ENCODE measurements at places on chromosomes 12 and 14. TPM values are rescaled to one million over a fixed set of nuclear protein-coding genes. Genes with fewer than 3 reads are reported as not detected.

DNA sequence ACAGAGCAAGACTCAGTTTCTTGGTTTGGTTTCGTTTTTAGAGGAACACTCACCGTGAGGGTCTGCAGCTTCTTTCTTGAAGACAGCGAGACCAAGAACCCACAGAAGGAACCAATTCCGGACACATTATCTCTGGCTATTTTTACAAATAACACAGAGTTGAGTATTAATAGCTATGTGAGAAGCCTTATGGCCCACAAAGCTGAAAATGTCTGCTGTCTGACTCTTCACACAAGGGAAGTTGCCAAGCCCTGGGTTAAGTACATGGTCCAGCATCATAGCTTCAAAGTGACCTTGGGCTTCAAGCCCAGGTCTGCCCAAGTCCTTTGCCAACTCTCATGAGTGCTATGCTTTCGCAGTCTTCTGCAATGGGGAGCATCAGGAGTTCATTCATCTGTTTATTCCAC lies 2.6 kb upstream of the LGMN start:
- DNase-seq: peak; percentile 56

- DNase-seq: no peak
Measured at GRCh38 chr12:4288296-4289131, 15.0 kb downstream of the CCND2 start.

GRCh38 chr12:124875803-124876132 lies 12.1 kb upstream of the SCARB1 start:
- peak; percentile 0 for DNase-seq

GRCh38 chr14:104110491-104111209 lies 25.1 kb downstream of the ASPG start:
- peak; percentile 39 for DNase-seq

GRCh38 chr12:75790219-75790618 lies 241.4 kb downstream of the PHLDA1 start:
- no peak for DNase-seq

- no peak for DNase-seq
Measured at GRCh38 chr12:123996581-123996980, 23.6 kb downstream of the ZNF664 start.

DNA sequence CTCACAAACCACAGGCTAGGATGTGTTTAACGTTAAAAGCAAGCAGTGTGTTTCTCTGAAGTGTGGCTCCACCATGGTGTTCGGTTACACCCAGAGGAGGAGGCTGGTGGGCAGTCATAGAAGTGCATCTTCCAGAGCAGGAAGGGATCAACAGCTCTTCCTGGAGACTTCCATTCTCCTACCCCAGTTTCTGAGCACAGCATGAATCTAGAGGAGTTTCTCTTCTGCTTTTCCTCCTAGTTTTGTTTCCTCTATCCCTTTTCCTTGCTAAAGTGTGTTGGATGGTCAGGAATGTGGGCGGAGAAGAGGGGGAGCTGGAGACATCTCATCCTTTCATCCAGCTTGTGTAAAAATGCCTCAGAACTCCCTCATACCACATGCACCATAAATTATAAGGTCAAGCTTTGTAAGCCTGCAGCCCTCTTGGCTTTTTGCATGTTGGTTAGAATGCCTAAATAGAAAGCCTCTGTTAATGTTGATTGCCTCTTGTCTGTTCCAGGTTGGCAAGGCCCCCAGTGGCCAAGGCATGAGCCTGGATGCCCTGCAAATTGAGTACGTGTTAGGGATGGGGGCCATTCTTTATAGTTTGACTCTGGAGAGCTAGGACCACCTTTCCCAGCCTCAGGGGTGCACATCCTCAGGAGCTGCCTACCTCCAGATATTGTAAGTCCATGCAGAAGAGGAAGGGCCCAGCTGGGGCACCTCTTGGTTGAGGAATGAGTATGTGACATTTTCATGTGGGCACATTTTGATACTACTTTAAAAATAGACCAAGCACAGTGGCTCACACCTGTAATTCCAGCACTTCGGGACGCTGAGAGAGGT lies 4.0 kb upstream of the CKAP4 start:
- DNase-seq: no peak

- peak; percentile 84 for DNase-seq
Measured at GRCh38 chr12:64780531-64781279, 21.5 kb upstream of the GNS start.

DNA sequence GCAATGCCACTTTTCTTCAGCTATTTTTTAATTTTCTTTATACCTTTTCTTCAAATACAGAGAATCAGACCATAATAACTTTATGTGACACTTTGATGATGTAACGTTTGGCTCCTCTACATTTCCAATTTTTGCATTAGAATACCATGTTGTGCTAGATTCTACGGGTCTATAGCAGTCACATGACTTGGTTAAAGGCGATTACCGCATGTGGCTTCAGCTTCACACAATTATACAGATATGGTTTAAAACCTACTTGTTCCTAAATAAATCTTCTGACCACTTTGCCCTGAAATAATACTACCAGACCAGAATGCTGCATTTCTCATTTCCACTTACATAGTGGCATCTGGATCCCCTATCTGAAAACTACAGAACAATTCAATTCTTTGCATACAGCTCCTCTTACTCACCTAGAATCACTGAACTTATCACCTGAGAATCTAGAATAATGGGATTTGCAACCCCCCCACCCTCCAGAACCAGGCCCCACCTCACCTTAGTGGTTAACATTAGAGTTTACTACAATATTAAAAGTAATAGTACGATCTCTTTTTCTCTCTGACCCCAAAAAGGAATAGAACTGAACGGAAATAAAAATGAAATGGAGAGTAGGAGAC lies 1.3 kb downstream of the MAX start:
- DNase-seq: no peak

GRCh38 chr14:93008381-93008780 lies 85.4 kb downstream of the CHGA start:
- peak; percentile 81 for DNase-seq

- no peak for DNase-seq
Measured at GRCh38 chr12:132012919-132013568, 63.3 kb downstream of the EP400 start.

DNA sequence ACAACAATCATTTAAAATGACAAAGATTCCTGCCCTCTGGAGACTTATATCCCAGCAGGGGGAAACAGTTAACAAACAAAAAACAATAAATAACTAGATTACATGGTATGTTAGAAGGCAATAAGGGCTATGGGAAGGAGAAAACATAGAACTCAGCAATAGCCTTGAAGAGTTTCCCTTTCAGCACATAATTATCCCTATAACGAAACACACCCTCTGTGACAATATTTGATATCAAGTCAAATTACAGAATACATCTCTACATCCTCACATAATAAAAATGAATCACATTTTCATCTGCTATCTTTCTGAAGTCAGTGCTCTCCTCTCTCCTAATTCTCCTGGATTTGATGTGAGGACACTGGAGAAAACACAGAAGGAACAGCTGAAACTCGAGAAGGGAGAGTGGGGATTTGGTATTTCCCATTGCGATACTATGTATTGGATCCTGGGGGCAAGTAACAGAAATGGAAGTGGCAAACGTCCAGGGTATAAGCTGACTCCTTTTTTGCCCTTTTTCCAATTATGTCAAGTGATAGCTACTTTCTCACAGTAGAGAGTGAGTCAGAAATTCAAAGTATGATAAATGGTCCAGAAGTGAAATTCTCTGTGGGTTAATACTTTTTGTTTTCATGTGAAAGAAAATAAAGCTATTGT lies 9.7 kb upstream of the PTGER2 start:
- no peak for DNase-seq

- DNase-seq: no peak
Measured at GRCh38 chr12:109047081-109047805, 5.1 kb upstream of the USP30 start.

- peak; percentile 95 for DNase-seq
Measured at GRCh38 chr12:96233939-96234461, 39.8 kb downstream of the ELK3 start.

DNA sequence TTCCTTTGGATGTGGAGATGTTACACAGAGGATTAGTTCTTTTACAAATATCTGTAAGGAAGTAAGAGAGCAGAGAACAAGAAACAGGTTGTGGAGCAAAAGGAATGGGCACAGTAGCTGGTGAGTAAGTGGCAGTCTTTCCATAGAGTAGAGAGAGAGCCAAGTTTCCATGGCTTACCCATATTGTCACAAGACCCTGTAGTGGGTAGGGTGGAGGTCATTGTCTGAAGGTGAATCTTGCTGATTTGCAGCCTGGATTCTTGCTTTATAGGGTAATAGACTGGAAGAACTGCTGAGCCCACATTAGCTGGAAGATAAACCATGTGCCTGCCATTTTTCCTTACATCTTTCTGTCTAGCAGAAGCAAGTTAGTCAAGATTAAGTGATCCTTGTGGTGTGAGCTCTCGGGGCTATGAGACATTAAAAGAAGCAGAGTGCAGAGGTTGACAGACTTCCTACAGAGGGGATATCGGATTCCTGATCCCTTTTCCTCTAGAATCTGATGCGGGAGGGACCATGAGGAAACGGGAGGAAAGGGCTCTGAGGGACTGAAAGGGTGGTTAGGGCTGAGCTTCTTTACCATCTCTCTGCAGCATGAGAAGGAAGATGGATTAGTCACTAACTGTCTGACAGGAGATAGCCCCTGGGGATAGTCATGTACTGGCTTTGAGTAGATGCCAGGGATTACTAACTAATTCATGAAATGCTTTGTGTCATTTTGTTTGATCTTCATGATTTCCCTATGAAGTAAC lies 44.0 kb upstream of the LRTM2 start:
- DNase-seq: no peak

DNA sequence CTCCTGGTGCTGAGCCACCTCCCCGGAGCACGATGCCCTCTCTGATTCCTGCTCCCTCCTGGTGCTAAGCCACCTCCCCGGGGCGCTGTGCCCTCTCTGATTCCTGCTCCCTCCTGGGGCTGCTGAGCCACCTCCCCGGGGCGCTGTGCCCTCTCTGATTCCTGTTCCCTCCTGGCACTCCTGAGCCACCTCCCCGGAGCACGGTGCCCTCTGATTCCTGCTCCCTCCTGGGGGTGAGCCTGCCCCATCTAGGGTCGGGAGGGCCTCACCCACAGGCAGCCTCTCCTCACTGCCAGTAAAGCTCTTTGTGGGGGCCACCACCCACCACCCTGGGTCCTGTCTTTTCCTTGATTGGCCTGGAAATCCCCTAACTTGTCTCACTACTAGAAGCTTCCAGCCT lies 327.6 kb upstream of the SFSWAP start:
- no peak for DNase-seq

- no peak for DNase-seq
Measured at GRCh38 chr14:49961270-49962222, 68.7 kb downstream of the ARF6 start.

DNA sequence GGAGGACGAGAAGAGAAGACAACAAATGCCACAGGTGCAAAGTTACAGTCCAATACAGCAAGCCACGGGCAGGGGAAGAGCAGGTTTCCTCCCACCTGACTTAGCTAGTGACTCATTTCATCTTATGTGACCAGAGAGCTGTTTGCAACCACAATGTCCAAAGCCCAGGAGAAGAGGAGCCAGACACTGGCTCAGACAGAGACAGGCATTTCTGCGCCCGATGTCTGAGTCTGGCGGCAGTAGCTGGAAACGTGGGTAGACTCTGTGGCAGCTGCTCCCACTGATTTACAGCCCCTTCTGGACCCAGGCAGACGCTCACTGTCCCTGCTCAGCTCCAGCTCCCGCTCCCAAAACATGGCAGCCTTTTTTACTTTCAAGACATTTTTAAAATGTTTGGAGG lies 60.0 kb downstream of the CHGA start:
- DNase-seq: peak; percentile 14

DNA sequence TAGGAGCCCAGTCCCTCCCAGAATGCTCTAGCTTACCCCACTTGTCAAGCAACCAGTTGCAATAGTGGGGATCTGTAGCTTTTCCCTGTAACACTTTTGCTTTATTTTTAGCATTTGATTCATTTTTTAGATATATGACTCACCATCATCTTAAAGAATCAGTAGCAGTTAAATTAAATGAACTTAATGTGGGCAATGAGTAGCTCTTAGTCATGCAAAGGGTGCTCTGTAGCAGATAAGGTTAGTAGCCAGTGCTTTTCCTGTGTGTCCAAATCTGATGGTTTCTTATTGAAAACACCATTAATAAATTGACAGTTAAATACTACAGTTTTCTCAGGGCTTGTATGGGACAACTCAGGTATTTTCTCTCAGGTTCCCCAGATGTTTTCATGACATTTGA lies 311.8 kb downstream of the RERGL start:
- DNase-seq: no peak

DNA sequence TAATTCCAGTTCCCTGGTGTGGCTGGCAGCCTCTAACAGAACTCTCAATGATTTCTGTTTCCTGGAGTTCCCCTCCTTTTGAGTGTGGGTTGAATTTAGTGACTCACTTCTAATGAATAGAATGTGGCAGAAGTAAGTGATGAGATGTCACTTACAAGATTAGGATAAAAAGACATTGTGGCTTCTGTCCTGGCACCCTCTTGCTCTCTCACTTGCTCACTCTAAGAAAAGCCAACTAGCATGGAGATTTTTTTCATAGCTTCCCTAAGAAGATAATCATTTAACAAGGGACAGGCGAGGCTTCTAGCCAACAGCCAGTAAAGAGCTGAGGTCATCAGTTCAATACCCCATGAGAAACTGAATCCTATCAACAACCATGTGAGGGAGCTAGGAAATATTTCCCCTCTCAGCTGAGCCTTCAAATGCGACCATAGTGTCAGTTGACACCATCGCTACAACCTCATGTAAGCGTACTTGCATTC lies 156.7 kb downstream of the TMTC3 start:
- DNase-seq: no peak

DNA sequence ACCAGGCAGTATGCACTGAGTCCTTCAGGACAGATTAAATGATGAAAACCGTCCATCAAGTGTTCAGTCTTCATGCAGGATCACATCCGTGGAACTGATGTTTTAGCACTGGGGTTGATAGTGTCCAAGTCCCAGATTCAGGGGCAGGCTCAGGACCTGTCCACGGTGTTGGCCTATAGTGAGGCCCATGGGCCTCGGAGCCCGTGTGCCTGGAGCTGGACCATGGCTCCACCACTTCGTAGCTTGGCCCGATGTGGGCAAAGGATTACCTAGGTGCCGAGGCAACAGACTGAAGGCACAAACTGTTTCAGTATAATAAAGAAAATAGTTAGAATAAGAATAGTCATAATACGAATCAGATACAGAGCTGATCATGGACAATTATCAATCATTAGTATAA lies 41.8 kb downstream of the DDX51 start:
- DNase-seq: no peak

GRCh38 chr12:51848841-51849735 lies 570 bp upstream of the FIGNL2 start:
- peak; percentile 37 for DNase-seq

Gene UNC79
- total RNA-seq: 0.40 TPM

Gene GCH1
- 1.6 TPM for total RNA-seq

Gene CDC42BPB
- total RNA-seq: 69.7 TPM

Gene GPR137C
- total RNA-seq: 0.56 TPM

Gene PLXNC1
- 5.1 TPM for total RNA-seq

Gene KRT74
- total RNA-seq: 1.6 TPM

Gene TAS2R30
- 0.80 TPM for total RNA-seq

Gene ISCU
- total RNA-seq: 363 TPM

Gene KRT73
- total RNA-seq: not detected

Gene HOXC5
- total RNA-seq: not detected

Gene CMA1
- 0.76 TPM for total RNA-seq

Gene NOC4L
- total RNA-seq: 9.0 TPM

Measured in right cardiac atrium (tissue), 5 donors.